ENCODE measurements at places on chromosomes 7 and 10.
A peak's percentile ranks its signal among the peaks of the same experiment; 100 is the strongest.

GRCh38 chr10:47047577-47048525 is 136.6 kb downstream of the PTPN20 start:
- DNase-seq = peak; percentile 42

DNA sequence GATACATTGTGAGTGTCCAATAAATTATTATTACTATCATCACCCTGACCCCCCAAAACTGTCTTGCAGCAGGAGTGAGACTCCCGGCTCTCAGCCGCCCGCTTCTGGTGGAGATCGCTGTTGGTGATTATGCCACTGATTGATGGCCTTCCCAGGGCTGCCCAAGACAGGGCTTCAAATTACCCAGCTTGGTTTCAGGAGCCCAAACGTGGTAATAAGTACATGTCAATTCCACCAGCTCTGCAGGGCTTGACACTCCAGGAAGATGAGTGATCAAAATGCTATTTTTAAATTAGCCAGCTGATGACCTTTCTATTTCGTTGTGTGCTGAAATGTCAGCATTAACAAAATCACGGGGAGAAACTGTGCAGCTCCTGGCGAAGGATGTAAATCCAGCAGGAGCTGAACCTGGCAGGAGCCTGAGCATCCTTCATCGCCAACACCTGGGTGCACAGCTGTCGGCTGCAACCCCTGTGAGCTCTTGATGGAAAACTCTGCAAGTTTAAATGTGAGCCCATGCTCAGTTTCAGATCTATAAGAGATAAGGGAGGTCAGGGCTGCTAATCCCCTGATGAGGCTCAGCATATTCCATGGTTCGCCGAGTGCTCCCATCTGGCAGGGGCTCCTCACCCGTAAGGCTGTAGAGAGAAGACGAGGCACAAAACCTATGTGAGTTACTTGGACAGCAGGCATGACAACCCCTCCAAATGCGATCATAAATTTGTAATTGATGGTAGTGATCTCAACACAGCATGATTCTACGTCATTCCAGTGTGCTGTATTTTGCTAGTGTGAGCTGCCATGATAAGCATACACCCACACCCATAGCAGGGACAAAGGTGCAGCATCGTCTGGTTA is 446.3 kb downstream of the TCERG1L start:
- no peak for DNase-seq

DNA sequence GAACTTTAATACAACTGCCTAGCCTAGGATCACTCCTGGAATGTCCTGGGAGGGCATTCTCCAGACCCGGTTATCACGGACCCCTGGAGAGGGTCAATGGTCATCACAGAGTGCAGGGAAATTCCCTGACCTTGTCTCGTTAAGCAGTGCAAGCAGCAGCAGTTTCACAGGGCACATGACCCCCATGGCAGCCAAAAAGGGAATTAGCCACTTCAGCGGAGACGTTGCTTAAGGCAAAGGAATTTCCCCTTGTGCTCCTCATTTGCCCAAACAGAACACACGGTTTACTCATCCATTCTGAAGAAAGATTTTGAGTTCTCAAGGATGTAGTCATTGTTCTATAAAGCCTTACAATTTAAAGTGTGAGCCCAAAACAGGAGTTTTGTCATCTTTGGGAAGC is 260.3 kb downstream of the SNX13 start:
- no peak for DNase-seq

- DNase-seq = no peak
These were observed 41.1 kb downstream of the STK32C start for GRCh38 chr10:132266594-132267161.

- DNase-seq = no peak
These were observed 323.0 kb upstream of the LRGUK start for GRCh38 chr7:133804127-133804526.

GRCh38 chr7:97576043-97576442 is 155.8 kb upstream of the TAC1 start:
- DNase-seq = no peak

- DNase-seq = no peak
These were observed 112.0 kb downstream of the UBE2H start for GRCh38 chr7:129840757-129841156.

- no peak for DNase-seq
These were observed 2.9 kb downstream of the FOXL3 start for GRCh38 chr7:292826-293225.

- DNase-seq = no peak
These were observed 6.6 kb downstream of the GNA12 start for GRCh38 chr7:2837496-2837895.

GRCh38 chr10:71389768-71390460 is 6.8 kb upstream of the CDH23 start:
- DNase-seq = no peak

DNA sequence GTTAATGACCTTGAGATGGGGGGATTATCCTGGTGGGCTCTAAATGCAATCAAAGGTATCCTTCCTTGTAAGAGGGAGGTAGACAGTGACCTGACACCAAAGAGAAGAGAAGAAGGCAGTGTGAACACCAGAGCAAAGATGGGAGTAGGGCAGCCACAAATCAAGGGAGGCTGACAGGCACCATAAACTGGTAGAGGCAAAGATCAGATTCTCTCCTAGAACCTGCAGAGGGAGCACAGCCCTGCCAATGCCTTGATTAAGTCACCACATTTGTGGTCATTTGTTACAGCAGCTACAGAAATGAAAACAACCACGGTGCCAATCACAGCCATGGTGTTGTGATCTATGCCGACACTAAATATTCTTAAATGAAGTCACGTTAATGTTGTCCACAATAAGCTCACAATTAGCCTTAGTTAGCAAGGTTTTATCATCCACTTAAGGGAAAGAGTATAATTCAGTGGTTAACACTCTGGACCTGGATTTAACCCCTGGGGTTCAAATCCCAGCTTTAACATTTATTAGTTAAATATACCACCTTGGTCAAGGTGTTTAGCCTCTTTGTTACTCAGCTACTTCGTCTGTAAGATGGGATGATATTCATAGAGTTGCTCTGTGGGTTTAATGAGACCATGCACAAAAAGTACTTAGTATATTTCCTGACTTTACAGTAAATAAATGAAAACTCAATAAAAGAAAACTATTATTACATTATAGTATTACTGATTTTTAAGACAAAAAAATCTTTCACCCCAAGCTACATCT is 70.8 kb downstream of the SGMS1 start:
- DNase-seq = peak; percentile 11

DNA sequence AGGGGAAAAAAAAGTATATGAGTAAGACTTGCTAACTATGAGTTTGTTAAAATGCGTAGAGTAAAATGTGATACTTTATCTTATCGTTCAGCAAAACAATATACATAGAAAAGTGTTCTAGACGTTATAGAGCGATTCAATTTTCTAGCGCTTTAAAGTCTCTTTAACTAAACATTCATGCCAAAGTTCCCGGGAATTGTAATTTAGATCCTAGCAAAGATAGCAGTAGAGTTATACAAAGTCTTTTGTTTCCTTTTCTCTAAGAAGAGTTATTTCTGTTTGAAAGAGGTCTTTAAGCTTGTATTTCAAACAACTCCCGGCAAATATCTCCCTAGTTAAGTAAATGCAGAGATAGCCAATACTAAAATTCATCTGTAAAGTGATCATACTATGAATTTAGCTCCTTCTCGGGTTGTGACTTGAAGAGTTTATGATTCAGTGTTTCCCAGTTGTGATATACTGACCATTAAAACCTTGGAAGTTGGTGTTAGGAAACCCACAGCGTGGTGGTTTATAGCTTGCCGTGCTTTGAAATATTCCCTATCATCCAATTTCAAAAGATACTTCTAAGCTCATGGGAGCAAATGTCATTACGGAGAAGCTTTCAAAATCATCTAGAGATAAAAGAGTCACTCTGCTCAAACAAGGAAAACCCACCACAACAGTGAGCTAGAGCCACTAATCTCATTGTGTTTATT is 171.7 kb downstream of the CSTF2T start:
- no peak for DNase-seq
